Aorta (tissue), 5 donors: ENCODE measurements at places on chromosomes 12 and 14. TPM values are rescaled to one million over a fixed set of nuclear protein-coding genes. Genes with fewer than 3 reads are reported as not detected.

GRIP1 gene
- total RNA-seq: 0.88 TPM

THAP2 gene
- total RNA-seq: 6.0 TPM

GPR135 gene
- total RNA-seq: 9.0 TPM

TMTC1 gene
- 84.6 TPM for total RNA-seq

HOXC12 gene
- total RNA-seq: not detected

NRIP2 gene
- 7.8 TPM for total RNA-seq

FAM222A gene
- total RNA-seq: 0.52 TPM

NFE2 gene
- 3.3 TPM for total RNA-seq

KRT83 gene
- total RNA-seq: not detected

TSHR gene
- 0.30 TPM for total RNA-seq

LALBA gene
- not detected for total RNA-seq

TAS2R42 gene
- total RNA-seq: not detected

DIO2 gene
- total RNA-seq: 14.4 TPM

RD3L gene
- not detected for total RNA-seq
